Activated naive CD4-positive, alpha-beta T cell treated with anti-CD3 and anti-CD28 coated beads, Interleukin-2, amount 50 U/mL, for 72 hours (primary cell): ENCODE measurements at places on chromosomes 4 and X. TPM values are rescaled to one million over a fixed set of nuclear protein-coding genes. Genes with fewer than 3 reads are reported as not detected.

The MAML3 gene
- total RNA-seq = 1.0 TPM

GRCh38 chr4:40769266-40769665 lies 19.5 kb downstream of the NSUN7 start:
- no peak for DNase-seq

DNA sequence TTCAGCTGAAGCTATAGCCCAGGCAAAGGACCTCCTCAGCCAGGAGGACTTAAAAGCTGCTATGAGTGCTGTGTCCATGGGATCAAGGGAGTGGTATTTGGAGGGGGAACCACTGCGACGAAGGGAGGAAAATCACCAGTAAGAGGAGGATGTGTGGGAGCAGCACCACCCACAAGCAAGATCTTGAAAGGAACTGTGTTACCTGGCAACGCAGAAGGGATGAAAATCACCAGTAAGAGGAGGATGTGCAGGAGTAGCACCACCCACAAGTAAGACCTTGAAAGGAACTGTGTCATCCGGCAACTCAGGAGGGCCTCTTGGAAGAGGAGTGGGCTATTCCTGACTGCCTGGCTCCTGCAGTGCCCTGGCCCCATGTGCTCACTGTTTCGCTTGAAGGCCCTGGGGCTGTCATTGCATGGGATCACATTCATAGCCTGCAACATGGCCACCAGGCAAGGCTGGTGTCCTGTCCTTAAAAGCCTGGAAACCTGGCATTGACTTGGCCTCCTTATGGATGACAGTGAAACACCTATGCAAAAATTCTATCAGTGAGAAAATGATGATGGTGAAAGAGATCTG lies 48.3 kb downstream of the TRMT44 start:
- DNase-seq = no peak

The TMPRSS11F gene
- total RNA-seq = not detected

- DNase-seq = no peak
These were observed 15.3 kb downstream of the TKTL1 start for GRCh38 chrX:154310616-154311536.

DNA sequence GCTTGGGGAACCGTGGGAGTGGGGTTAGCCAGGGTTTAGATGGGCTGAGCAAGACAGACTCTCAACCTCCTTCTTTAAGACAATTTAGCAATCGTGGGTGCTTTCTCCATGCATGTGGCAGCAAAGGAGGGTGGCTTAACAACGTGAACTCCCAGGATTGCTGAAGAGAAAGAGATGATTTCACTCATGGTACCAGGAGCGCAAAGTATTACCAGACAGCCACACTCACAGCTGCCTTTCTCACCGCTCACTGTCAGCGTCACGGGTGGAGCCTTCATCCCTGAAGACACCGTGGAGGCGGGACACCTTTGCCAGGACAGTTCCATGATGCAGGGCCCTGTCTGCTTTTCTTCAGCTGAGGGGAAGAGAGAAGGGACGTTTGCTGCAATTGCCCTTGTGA lies 212.5 kb upstream of the PSAPL1 start:
- no peak for DNase-seq

GRCh38 chrX:131308980-131309379 lies 19.9 kb upstream of the IGSF1 start:
- no peak for DNase-seq
